GM23248 (cell line): ENCODE measurements at places on chromosomes 3 and 15.

DNA sequence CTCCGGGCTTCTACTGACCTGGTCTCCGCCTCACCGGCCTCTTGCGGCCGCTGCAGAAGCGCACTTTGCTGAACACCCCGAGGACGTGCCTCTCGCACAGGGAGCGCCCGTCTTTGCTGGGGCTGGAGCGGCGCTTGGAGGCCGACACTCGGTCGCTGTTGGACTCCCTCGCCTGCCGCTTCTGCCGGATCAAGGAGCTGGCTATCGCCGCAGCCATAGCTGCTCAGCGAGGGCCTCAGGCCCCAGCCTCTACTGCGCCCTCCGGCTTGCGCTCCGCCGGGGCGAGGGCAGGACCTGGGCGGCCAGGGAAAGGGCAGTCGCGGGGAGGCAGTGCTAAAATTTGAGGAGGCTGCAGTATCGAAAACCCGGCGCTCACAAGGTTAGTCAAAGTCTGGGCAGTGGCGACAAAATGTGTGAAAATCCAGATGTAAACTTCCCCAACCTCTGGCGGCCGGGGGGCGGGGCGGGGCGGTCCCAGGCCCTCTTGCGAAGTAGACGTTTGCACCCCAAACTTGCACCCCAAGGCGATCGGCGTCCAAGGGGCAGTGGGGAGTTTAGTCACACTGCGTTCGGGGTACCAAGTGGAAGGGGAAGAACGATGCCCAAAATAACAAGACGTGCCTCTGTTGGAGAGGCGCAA lies 319.2 kb downstream of the FGF12 start:
- peak; percentile 8 for DNase-seq

DNA sequence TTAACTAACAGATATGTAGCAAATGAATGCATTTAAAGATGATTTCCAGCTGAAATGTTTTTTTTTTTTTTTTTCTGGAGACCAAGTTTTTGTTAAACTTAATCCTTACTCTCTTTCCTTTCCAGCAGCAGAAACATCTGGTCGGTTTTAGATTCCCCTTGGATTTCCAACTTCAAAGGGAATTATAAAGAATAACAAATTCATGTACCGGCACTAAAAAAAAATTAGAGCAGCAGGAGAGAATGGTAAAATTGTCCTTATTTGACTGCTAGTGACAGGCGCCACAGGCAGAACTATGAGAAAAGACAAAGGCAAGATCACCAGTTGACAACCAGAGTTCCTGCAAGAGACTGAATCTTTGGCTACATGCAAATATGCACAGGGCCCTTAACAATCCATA lies 393.3 kb downstream of the TIGIT start:
- DNase-seq = no peak

DNA sequence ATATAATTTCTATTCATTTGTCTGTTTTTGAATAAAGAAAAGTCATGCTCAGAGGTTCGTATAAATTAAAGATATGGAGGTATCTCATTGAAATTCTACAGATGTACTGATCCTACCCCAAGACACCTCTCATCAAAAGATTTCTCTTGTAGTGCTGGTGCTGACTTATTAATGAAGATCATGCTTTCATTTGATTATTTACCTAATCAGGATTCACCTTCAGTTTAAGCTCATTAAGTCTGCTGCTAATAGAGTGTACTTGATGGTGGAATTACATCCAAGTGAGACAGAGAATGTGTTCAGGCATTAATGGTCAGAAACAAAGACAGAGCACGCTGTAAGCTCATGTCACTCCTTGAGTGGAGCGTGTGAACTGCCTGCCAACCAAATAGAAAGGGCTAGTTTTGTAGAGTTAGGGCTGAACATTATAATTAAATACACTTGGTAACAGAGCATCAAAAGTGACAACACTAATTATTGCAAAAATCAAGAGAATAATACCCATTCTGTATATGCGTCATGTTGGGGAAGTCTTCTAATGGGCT lies 45.5 kb downstream of the KBTBD12 start:
- DNase-seq = no peak

GRCh38 chr3:37934631-37935289 lies 55.8 kb upstream of the VILL start:
- DNase-seq = peak; percentile 28
